ENCODE measurements at places on chromosomes 16 and 17. TPM values are rescaled to one million over a fixed set of nuclear protein-coding genes. Genes with fewer than 3 reads are reported as not detected.

Gene TEFM
- 8.2 TPM for total RNA-seq

Gene MYL4
- not detected for total RNA-seq

Gene ENPP7
- total RNA-seq, result not detected

Gene CNGB1
- total RNA-seq, result not detected

Gene SYNGR3
- total RNA-seq, result 2.9 TPM

Gene CCL1
- total RNA-seq, result not detected

Gene KRT38
- not detected for total RNA-seq

Gene CYGB
- 0.21 TPM for total RNA-seq

Gene HASPIN
- total RNA-seq, result 0.52 TPM

Gene TEKT1
- not detected for total RNA-seq

Gene BCL6B
- total RNA-seq, result not detected

Gene TRAF7
- total RNA-seq, result 17.9 TPM

Gene PYY
- total RNA-seq, result not detected

Gene SLC6A2
- not detected for total RNA-seq

Gene MAP2K3
- 57.4 TPM for total RNA-seq

Gene CTF1
- 0.21 TPM for total RNA-seq

Gene SEZ6L2
- total RNA-seq, result under 0.01 TPM

Gene RAP1GAP2
- 29.3 TPM for total RNA-seq
